ENCODE measurements at places on chromosomes 3 and 15.

GRCh38 chr3:86208772-86209171 lies 782.2 kb downstream of the VGLL3 start:
- DNase-seq: no peak

DNA sequence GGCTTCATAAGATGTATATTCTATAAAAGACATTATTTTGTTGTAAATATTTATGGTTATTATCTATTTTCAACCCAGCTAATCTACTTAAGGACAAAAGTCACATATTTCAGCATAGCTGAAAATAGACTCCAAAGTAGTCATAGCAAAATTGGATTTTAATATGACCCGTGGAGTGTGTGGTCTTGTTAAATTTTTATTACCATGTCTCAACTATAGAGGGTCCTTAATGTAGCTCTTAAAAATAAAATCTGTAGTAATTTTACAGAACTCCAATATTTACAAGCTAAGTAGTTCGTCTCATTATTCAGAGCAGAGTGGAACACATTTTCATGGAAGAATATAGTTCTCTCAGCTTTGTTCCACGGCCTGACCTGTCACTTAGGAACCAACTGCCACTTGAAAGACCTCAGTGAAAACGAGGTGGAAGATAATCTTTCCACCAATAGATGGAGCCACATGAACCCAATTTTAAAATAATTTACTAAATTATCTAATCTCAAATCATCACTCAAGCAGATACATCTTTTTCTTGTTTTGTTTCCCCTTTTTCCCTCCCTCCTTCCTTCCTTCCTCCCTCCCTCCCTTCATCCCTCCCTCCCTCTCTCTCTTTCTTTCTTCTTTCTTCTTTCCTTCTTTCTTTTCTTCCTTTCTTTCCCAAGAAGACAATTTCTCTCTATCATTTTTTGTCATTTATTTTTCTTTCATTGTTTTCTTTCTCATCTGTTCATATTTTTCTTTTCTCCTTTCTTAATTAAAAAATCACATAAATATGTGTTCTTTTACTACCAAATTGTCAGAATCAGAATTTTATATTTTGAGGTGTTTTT lies 97.2 kb downstream of the CLDN1 start:
- DNase-seq: no peak

DNA sequence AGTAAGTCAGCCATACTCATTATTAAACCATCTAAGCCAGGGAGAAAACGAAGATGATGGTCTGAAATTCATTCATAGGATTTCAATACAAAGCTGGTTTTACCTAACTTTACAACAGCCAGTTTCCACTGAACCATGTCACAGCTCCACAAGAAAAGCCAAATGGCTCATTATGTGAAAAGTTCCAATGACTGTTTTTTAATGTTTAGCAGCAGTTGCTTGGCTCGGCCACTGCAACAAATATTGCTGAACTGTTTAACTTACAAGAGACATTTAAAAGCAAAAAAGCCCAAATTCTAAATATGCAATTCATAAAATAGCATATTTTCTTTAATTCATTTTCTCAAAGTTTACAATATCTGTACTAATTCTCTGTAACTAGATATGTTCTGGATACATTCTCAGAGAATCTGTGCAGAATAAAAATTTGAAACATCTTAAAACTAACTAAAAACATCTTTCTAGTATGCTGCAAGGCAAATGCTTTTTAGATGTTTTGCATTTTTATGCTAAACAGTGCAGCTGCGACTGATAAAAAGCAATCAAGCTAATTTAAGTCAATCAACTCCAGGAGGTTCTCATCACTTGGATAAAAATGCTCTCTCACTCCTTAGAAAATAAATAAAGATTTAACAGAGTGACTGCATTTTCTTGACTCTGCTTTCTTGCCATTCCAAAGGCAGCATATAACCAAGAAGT lies 356.5 kb downstream of the ERC2 start:
- no peak for DNase-seq

DNA sequence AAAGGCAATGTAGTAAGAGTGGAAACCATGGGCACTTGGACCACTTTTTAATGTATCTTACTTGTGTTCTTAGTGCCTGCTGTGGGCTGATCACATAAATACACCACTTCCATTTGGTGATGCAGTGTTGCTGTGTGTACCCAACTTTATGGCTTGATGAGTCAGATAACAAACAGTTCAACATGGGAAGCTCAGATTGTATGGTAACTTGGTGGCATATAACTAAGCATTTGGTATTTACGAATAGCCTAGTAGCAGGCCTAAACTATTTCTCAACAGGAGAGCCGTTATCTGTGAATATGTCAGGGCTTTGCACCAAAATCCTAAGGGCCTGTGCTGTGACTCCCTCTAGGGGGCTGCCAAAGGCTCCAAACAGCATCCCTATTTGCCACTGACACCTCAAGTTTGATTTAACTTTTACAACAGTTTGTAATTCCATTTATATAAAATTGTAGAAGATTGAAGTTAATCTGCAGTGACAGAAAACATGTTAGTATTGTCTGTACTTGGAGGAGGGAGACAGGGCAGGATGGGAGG lies 640.4 kb upstream of the CADM2 start:
- no peak for DNase-seq

GRCh38 chr3:177221744-177222143 lies 24.5 kb upstream of the TBL1XR1 start:
- DNase-seq: no peak

All from skeletal muscle cell (primary cell).